CD4-positive, CD25-positive, alpha-beta regulatory T cell (primary cell): ENCODE measurements at places on chromosomes 3 and 15. TPM values are rescaled to one million over a fixed set of nuclear protein-coding genes. Genes with fewer than 3 reads are reported as not detected.

DNA sequence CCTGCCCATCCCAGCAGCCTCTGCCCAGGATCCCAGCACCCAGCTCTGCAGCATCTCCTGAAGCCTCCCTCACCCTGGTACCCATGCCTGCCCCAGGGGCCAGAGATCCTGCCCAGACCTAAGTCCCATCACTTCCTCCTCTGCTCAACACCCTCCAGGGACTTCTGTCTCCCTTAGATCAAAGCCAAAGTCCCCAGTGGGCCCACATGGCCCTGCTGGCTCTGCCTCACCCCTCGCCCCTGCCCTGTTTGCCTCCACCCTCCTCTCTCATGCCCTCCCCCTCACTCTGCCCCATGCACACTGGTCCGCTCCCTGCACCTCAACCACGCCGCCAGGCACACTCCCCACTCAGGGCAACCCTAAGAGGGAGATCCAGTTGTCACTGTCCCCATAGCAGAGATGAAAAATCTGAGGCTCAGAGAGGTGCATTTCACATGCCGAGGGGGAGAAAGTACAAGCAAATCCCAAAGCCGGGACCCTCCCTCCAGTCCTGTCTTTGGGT, 146.5 kb downstream of the NUP210 start:
- H3K4me3 ChIP-seq: no peak overlapping the region
- H3K27ac ChIP-seq: no peak overlapping the region
- no peaks in the 10 kb centered on the region for H3K27me3 ChIP-seq
- DNase-seq: no peak

- DNase-seq: no peak
- H3K4me1 ChIP-seq: no peaks in the 10 kb centered on the region
- no peak overlapping the region for H3K27ac ChIP-seq
- H3K36me3 ChIP-seq: peaks cover 4% of the 10 kb centered on the region
Measured at GRCh38 chr15:57012556-57012955, 94.1 kb downstream of the TCF12 start.

DNA sequence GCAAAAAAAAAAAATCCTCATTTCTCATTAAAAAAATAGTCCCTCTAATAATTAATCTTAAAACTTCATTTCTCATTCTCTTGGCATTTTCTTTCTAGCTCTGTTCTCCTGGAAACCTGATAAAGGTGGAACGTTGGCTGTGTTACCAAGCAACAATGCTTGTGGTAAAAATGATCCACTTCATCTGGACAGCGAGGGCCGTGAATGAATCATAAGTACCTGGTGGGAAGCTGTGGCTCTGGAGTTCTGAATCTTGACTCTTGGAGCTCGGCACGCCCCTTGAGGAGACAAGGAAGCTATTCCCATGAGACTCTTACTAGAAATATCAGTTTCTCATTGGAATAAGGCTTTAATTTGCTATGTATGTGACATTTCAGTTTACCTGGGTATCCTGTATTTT, 32.5 kb downstream of the BCL2L10 start:
- no peaks in the 10 kb centered on the region for H3K4me1 ChIP-seq
- H3K4me3 ChIP-seq: no peak overlapping the region
- no peak for DNase-seq
- no peak overlapping the region for H3K27ac ChIP-seq
- no peaks in the 10 kb centered on the region for H3K27me3 ChIP-seq

DNA sequence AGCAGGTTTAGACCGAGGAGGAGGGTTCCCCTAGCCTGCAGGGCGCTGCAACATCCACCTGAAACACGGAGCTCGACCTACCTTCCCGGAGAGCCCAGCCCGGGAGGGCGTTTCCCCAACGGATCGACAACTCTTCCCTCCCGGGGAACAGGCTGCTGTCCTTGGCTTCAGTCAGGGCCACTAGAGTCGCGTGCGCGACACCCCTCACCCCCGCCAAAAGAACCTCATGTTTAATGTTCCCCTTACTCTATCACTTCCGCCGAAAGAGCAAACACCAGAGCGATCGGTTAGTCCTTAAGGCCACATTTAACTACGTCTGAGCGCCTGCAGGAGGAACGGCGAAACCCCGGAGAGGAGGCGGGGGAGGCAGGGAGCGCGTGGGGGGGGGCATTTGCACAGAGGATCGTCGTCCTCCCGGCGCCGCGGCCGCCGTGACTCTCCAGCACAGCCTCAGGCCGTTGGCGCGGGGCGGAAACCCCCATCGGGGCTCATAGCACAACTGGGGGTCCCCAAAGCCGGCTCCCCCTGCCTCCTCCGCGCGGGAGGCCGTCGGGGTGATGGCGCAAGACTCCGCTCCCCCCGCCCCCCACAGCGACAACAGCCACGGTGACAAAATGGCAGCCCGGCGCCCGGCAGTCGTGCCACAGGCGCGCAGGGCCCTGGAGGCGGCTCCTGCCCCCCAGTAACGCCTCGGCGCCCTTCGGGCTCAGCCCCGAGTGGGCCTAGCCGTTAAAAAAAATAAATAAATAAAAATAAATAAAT, 3.2 kb downstream of the ANP32A start:
- DNase-seq: peak; percentile 64
- H3K4me1 ChIP-seq: peaks cover 46% of the 10 kb centered on the region
- H3K27me3 ChIP-seq: no peaks in the 10 kb centered on the region
- H3K27ac ChIP-seq: peak overlapping the region; percentile 94
- peak overlapping the region; percentile 86 for H3K4me3 ChIP-seq
- no peaks in the 10 kb centered on the region for H3K36me3 ChIP-seq

DNA sequence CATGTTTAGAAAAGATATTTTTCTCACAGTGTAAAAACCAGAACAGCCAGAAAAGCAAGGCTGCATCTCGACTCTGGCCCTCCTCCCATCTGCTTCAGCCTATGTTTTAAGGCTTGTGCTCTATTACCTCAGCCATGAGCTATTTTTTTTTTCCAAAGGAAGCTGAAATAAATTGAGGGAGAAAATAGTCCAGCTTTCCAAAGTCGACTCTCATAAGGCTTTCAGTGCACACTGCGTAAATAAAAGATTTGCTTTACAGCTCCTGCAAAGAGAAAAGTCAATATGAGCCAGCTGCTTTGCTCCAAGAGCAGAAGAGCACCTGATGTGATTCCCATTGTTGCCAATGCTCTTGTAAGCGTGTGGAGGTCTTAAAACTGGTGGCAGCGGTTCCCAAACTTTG, 26.7 kb downstream of the SCG3 start:
- no peak overlapping the region for H3K27ac ChIP-seq
- H3K4me3 ChIP-seq: no peak overlapping the region
- DNase-seq: no peak
- no peaks in the 10 kb centered on the region for H3K36me3 ChIP-seq

GRCh38 chr15:34650177-34650576, 66.7 kb upstream of the GOLGA8B start:
- H3K27me3 ChIP-seq: no peaks in the 10 kb centered on the region
- H3K27ac ChIP-seq: no peak overlapping the region
- no peak overlapping the region for H3K4me3 ChIP-seq
- no peaks in the 10 kb centered on the region for H3K36me3 ChIP-seq
- DNase-seq: no peak

DNA sequence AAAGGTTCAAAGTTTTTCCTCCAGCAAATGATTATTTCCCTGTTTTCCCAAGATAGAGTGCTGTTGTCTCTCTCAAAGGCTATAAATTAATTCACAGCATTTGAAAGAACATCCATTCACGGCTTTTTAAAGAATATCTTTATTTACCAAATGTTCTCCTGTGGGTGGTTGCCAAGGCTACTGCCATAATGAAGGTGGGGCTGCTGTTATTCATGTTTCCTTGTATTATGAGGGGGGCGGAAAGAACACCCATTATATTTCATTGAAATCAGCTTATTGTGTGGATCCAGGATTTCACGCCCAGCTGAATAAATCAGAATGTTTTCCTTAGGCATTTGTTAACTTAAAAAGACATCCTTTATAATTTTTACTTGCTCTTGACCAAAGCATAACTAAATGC, 10.1 kb downstream of the SRP14 start:
- H3K4me3 ChIP-seq: no peak overlapping the region
- no peak for DNase-seq
- no peaks in the 10 kb centered on the region for H3K27me3 ChIP-seq
- H3K27ac ChIP-seq: no peak overlapping the region
- no peaks in the 10 kb centered on the region for H3K4me1 ChIP-seq

- H3K36me3 ChIP-seq: peaks cover 7% of the 10 kb centered on the region
- H3K4me3 ChIP-seq: peak overlapping the region; percentile 58
- peak overlapping the region; percentile 82 for H3K27ac ChIP-seq
- H3K27me3 ChIP-seq: no peaks in the 10 kb centered on the region
- DNase-seq: no peak
Measured at GRCh38 chr15:92095693-92096092, 242.2 kb downstream of the SLCO3A1 start.

GRCh38 chr15:71780115-71780976, 30.0 kb upstream of the NR2E3 start:
- H3K4me3 ChIP-seq: no peak overlapping the region
- H3K27ac ChIP-seq: no peak overlapping the region
- H3K27me3 ChIP-seq: no peaks in the 10 kb centered on the region
- H3K4me1 ChIP-seq: no peaks in the 10 kb centered on the region
- DNase-seq: peak; percentile 11
- no peaks in the 10 kb centered on the region for H3K36me3 ChIP-seq

- H3K4me1 ChIP-seq: peaks cover 39% of the 10 kb centered on the region
- no peaks in the 10 kb centered on the region for H3K27me3 ChIP-seq
- H3K36me3 ChIP-seq: no peaks in the 10 kb centered on the region
- H3K4me3 ChIP-seq: peak overlapping the region; percentile 97
- DNase-seq: peak; percentile 86
Measured at GRCh38 chr3:141266797-141267555, 35.4 kb downstream of the PXYLP1 start.

The GLDN gene
- not detected for total RNA-seq

The DAZL gene
- not detected for total RNA-seq
